ENCODE measurements at places on chromosomes 5 and 9.

DNA sequence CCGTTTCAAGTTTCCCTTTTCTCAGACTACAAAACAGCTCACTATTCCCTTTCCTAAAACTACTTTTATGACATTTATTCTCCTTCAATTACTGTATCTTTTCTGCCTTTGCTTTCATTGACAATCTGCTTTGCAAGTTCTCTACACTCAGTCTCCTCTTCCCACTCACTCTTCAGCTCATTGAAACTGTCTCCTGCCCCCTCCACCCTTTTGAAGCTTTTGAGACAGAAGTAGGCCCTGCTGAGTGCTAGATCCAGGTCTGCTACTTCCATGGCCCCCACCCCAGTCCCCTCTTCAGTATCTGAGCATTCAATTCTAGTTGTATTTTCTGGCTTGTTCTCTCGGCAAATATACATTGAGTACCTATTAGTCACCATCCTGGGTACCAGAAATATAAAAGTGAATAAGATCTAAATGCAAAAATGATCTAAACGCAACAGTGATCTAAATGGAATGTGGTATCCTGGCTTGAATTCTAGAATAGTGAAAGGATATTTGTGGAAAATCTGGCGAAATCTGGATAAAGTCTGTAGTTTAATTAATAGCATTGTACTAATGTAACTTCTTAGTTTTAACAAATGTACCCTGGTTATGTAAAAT lies 58.4 kb downstream of the OR2K2 start:
- DNase-seq = peak; percentile 52

DNA sequence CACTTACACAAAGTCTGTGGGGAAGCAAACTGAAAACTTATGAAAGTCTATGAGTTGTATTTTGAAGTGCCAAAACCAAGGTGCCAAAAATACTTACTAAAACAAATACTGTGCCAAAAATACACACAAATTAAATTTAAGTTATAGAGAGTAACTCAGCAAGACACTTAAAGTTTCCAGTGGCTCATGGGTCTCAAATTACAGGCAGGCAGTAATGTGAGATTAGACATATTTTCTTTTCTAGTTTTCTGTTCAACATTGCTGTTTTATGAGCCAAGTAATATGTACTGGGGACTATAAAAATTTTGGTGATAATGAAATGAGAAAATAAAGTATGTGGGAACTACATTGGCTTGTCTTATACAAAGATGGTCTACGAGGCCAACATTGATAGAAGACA lies 172.2 kb upstream of the SNX2 start:
- DNase-seq = no peak

DNA sequence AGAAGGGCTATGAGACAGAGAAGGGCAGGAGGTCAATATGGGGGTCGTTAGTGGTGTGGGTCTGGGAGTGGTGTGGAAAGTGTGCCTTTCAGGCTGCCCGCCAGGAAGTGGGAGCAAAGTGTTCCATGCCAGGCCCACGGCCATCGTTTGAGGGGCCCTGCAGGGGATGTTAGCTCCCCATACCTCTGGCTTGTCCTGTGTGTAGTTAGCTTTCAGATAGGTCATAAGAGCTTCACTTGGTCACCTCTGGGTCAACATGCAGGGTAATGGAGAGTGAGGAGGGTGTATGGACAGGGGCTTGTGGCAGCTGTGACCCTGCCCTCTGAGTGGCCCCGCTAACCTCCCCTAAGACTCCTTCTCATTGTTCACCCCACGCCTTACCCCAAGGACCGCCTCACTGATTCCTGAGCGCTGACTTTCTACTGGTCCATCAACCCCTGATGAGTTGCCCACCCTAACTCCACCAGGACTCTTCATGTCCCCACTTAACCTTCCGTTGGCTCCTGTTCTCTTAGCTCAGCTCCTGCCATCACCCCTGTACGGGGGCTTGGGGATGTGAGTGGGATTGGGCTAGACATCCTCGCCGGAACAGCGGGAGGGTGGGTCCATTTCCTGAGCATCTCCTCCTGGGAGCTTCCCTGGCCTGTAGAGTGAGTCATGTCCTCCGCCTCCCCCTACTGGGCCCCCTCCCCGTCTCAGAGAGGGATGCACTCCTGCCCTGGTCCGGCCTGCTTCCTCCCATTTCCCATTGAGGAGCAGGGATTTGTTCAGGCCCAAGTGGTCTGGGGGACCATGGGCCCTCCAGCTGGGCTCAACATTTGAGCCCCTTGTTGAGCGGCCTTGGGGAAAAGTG lies 125.7 kb downstream of the FGF18 start:
- no peak for DNase-seq

DNA sequence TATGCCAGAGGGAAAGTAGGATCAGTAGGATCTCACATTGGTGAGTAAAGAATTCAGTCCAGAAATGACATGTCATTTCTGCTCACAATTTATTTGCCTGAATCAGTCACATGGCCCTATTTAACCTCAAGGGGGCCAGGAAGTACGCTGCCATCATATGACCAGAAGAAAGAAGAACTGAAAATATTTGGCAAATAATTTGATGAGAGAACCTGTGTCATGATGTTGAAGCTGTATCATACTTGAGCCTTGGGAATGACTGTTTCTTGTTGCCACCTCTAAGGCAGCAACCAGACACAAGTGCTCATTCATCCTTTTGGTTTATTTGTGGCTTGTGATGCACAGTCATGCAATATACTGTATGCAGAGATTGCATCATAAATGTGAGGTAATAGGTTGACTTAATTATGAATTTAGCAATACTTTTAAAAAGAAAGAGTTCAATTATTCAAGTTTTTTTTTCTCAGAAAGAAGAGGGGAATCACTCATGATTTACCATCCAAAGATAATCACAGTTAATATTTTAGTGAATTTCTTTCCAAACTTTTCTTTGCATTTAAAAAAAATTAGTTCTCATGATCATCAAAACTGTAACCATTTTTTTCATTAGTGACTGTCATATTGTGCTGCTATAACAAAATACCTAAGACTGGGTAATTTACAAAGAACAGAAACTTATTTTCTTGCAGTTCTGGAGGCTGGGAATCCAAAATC lies 8.2 kb upstream of the ZFYVE16 start:
- peak; percentile 53 for DNase-seq

GRCh38 chr9:100445161-100445902 lies 18.4 kb downstream of the MSANTD3 start:
- DNase-seq = no peak

DNA sequence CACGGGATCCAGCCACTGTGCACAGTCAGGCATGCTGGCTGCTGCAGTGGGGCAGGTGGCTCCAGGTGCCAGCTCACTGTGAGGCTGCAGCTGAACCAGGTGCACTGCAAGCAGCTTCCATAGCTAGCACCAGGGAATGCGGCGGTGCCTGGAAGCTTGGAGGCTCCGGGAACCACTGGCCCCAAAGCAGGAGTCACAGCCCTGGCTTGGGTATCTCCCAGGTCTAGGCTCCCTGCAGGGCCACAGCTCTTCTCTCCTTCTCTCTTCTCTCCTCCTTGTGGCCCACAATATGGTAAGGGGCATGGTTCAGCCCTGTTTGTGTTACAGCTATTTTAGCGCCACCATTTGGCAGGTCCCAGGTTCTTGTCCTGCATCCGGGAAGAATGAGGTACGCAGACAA lies 6.7 kb upstream of the MTMR12 start:
- DNase-seq = no peak

- peak; percentile 22 for DNase-seq
These were observed 10.4 kb downstream of the SWI5 start for GRCh38 chr9:128286440-128286839.

GRCh38 chr5:137630216-137630971 lies 105.5 kb downstream of the KLHL3 start:
- DNase-seq = no peak

GRCh38 chr5:104412649-104413240 lies 850.2 kb upstream of the NUDT12 start:
- DNase-seq = peak; percentile 20

DNA sequence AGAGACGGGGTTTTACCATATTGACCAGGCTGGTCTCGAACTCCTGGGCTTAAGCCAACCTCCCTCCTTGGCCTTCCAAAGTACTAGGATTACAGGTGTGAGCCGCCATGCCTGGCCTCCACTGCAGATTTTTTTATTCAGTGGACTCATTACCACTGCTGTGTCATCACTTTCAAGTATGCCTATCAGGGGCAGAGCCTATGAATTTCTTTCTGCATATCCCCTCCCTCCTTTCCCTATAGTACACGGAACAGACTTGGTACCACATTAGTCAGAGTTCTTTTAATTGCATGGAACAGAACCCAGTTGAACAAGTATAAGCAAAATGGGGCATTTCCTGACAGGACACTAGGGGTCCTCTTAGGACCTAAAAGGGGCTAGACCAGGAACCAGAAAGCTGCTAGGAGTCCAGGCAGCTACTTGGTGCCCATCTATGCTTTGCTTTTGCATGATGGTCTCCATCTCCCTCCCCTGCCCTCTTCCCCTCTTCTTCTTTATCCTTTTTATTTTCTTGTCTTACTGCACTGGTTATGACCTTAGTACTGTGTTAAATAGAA lies 5.8 kb downstream of the BSPRY start:
- no peak for DNase-seq

- no peak for DNase-seq
These were observed 205.5 kb upstream of the PTGER4 start for GRCh38 chr5:40474250-40474649.

- DNase-seq = no peak
These were observed 175.4 kb downstream of the RGS3 start for GRCh38 chr9:113638897-113639296.

- no peak for DNase-seq
These were observed 40.6 kb upstream of the CPLX2 start for GRCh38 chr5:175830586-175831300.

DNA sequence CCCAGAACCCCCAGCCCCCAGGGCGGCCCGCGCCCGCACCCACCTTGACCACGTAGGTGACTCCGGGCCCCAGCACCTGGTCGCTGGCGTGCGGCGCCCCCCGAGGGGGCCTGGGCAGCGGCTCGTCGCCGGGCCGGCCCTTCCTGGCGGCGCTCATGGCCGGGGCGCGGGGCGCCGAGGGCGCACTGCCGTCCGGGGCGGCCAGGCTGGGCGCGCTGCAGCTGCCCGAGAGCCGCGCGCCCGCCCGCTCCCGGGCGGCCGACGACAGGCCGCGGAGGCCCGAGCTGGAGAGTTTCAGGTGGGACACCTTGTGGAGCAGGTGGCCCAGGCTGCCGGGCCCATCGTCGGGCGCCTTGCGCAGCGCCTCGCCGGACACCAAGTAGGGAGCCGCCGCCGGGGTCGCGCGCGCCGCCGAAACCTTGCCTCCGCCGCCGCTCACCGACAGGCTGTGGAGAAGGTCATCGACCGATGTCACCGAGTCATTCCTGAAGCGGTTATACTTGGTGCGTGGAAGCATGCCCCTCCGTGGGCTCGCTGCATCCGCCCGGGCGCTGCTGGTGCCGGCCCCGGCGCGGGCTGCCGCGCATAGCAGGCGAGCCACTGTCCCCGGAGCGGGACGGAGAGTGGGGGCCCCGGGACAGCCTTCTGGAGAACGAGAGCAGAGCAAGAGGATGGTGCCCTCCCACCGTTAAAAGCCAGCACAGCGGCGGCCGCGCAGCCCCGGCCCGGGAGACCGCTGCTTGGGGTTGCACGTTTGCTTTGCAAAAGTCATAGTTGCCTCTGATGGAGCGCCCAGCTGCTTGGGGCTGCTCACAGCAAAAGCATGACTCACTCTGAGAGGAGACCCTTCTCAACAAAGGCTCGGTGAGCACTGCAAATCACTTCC lies at the start of gene SHC3:
SHC3 (minus strand) TSS at position 875 of the 886 bp plus-strand sequence; CDS start at position 517, 358 bp downstream.
- DNase-seq = peak; percentile 56

- no peak for DNase-seq
These were observed 378 bp downstream of the DROSHA start for GRCh38 chr5:31531543-31531887.

DNA sequence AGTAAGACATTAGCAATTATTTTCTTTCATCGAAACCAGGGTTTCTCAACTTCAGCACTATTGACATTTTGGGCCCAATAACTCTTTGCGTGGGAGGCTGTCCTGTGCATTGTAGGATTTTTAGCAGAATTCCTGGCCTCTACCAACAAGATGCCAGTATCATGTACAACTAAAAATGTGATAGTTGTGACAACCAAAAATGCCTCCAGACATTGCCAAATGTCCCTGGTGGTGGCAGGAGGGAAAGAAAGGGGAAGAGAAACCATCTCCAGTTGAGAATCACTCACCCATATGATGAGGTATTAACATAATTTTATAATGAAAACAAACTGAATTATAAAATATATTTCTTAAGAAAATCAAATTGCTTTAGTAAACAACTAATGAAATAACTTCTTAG lies 406.1 kb downstream of the RAB3C start:
- no peak for DNase-seq

- DNase-seq = peak; percentile 94
These were observed at the start of gene SNAPC3 for GRCh38 chr9:15422372-15423230. SNAPC3 (plus strand) TSS chr9:15422876; CDS start chr9:15422880, 4 bp downstream.

- no peak for DNase-seq
These were observed 16.0 kb downstream of the FRRS1L start for GRCh38 chr9:109150925-109151545.

DNA sequence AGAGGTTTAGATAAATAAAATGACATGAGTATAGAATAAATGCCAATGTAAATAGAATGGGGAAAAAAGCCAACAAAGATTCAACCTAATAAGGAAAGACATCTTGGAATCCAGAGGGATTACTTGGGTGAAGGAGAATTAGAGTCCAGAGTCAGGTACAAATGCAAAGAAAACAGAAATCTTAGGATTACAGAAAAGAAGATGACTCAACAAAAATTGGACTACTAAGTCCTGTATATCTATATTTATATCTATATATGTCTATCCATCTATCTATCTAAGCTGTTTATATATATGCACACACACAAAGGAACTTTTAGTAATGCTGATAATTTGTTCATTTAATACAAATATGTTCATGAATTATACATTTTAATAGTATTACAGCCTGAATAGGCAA lies 27.6 kb downstream of the FAM174A start:
- DNase-seq = no peak

DNA sequence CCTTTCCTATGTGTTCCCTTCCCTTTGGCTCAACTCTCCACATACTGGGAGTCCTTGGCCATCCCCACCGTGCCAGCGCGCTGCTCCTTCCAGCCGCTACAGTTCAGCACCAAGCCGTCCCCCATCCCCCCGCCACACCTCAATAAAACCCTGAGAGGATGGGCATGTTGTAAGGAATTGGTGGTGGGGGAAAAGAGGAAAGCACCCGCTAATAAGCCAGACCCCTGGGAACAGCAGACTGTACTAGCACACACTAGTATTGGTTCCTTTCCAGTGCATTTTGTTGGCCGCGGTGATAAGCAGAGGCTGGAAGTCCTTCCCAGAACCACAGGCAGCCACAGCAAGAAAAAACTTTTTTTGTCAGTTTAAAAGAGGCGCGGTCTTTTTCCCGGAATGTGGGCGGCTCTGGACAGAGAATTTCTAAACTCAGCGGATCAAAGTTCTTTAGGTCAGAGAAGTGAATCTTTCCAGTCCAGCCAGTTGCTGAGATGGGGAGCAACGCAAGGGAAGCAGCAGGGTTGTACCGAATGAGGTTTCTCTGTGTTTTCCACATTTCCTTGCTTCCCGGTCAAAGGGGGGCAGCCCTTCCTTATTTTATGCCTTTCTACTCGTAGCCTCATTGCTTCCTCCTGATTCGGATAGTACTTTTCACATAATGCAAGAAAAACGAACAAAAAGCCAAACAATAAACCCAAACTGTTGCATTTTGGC lies 2.1 kb downstream of the CHSY3 start:
- peak; percentile 63 for DNase-seq

All from fibroblast of skin of right quadriceps (primary cell).